Hematopoietic multipotent progenitor cell treated with erythropoietin and hydrocortisone succinate and interleukin-3 and kit ligand, for 15 days (in vitro differentiated cells): ENCODE measurements at places on chromosomes 5 and 9.

DNA sequence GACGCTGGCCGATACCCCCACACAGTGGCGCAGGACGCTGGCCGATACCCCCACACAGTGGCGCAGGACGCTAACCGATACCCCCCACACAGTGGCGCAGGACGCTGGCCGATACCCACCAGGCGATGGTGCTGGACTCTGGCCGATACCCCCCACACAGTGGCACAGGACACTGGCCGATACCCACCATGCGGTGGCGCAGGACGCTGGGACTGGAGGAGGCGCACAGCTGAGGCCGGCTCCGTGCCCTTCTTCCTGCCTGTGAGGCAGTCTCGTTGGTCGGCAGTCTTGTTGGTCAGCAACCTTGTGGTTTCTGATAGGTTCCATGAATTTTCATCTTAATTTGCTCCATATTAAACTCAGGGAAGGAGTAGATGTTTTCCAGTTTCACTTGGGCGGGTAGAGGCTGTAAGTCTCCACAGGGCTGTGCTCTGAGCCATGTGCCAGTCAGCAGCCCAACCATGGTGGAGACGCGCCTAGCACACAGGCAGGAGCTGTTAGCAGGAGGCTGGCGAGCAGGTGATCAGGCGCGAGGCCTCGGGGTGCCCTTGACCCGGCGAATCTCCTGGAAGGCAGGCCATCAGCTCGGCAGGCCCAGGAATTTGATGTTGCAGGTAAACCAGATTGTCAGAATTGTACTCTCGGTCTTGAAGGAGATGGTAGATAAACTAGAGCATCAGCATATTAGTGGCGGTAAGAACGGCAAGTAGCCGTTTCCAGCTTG, 75.6 kb downstream of the EHMT1 start:
- DNase-seq, result no peak

DNA sequence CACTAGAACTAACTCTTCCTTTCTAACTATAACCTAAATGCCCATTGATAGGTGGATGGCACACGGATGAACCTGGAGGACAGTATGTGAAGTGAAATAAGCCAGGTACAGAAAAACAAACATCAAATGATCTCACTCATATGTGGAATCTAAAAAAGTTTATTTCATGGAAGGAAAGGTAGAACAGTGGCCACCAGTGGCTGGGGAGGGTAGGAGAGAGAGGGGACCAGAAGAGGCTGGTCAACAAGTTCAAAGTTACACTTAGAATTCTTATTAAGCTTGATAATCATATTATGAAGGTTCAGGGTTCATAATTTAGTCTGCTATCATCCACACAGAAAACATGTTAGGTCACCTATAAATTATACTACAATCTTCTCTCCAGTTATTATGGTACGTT, 107.6 kb upstream of the SLC12A2 start:
- DNase-seq, result no peak

GRCh38 chr5:14167211-14167845, 24.2 kb downstream of the TRIO start:
- no peak for DNase-seq

GRCh38 chr5:62606878-62607277, 28.3 kb downstream of the LRRC70 start:
- no peak for DNase-seq

DNA sequence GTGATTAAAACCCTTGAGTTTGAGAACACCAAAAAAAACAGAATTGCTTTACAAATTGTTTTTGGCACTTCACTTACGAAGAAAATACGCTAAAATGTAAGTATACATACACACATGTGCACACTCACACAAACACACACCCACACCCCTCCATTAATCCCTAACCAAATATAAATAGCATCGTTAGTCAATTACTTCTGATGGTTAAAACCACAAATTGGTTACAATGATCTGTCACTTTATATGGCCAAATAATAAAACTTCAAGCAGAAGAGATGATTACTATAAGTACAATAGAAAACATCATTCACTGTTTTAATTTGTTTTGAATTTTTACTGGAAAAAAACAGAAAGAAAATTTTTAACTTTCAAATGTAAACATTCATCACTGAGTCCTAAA, 103.5 kb downstream of the NFIB start:
- no peak for DNase-seq

- DNase-seq, result no peak
Observed at GRCh38 chr5:95956900-95957293, 4.8 kb downstream of the ELL2 start.

GRCh38 chr5:143479394-143479793, 75.9 kb upstream of the NR3C1 start:
- DNase-seq, result no peak

GRCh38 chr5:173715607-173716006, 99.2 kb upstream of the BOD1 start:
- no peak for DNase-seq

- DNase-seq, result no peak
Observed at GRCh38 chr5:15320871-15321270, 179.1 kb upstream of the FBXL7 start.

DNA sequence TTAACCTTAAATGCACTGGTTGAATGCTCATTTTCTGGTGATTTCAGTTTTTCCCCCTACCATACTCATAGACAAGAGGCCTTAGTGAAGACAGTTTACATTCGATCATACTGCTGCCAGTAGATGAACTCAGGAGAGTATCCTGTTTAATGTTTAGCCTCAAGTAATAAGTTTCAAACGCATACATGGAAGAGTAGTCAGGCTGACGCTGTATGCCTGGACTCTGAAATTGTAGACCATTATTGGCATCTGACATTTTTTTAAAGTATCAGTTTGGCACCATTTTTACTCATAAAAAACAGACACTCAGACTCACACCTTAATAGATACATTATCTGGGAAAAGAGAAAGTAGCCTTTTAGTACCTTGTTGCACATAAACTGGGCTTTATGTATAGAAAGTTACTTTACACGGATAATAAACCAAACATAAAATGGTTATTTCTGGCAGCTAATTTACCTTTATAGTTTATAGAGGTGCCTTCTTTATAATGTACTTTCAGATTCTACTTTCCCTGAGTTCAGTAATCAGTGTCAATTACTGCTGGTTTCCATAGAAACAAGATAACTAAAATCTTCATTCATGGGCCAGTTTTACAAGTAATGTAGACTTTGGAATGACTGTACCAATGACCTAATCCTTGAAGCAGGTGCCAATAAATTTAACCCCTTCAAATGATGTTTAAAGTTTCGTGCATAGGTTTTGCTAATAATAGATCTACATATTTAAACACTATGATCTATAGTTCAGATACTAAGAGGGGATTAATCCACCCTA, 183.8 kb upstream of the ITGA1 start:
- DNase-seq, result no peak

GRCh38 chr9:123399803-123400378, 43.9 kb downstream of the CRB2 start:
- peak; percentile 33 for DNase-seq

GRCh38 chr5:149040421-149040820, 22.4 kb downstream of the SH3TC2 start:
- no peak for DNase-seq

DNA sequence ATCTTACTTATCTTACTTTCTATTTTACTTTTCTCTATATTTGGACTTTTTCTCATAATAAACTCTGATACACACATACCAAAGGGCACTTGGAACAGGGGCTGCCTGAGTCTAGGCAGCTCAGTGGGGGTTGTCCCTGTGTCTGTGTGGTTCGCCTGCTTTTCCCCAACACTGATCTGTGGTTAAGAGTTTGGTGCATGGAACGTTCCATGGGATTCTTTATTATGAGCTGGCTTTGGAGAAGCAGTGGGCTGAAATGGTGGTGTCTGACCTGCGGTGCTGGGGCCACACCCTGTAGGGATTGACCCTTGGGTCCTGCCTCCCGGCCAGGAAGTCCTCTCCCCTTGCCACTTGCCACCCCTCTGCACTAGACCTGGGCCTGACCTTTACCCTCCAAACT, 47.4 kb downstream of the ANKRD33B start:
- no peak for DNase-seq

GRCh38 chr5:164358531-164359259, 853.3 kb downstream of the MAT2B start:
- DNase-seq, result peak; percentile 13

DNA sequence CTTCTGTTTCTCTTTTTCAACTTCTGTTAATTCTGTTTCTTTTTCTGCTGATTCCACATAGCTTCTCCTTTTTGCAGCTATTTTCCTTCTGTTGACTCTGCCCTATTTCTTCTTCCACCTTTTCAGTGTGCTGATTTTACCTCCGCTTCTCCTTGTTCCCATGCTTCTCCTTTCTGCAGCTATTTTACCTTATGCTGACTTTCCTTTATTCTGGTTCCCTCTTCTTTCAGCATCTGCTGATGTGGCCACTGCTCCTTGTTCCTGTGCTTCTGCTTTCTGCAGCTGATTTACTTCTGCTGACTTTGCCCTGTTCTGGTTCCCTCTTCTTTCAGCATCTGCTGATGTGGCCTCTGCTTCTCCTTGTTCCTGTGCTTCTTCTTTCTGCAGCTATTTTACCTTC, 58.8 kb downstream of the HACD4 start:
- no peak for DNase-seq

DNA sequence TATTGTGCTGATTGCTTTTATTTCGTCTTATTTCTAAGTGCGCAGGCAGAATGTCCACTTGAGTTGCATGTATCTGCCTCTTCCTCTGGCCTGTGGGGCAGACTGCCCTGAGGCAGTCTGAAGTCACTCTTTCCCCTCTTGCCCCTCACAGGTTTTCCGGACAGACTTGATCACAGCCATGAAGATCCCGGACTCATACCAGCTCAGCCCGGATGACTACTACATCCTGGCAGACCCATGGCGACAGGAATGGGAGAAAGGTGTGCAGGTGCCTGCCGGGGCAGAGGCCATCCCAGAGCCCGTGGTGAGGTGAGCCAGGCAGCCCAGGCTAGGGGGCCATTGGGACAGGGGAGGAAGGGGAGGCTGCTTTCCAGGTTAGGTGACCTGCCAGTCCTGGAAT, 26.4 kb downstream of the JADE2 start:
- DNase-seq, result no peak

DNA sequence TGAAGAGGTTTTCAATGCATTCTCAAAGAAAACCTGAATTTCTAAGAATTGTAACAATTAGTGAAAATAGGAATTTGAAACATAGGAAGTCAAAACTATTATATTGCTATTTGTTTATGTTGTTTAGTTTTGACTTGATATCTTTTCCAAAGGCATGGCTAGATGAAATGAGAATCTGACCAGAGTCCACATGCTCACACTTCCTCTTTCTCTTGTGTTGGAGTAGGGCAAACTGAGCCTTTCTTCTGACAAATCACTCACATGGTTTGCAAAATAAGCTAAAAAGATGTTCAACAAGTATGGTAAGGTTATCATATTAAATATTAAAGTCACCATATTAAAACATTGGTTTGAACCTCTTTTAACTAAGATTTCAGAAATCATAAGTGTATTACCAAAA, 512.6 kb downstream of the ISL1 start:
- DNase-seq, result no peak
